ENCODE measurements at places on chromosomes 1 and 21.

DNA sequence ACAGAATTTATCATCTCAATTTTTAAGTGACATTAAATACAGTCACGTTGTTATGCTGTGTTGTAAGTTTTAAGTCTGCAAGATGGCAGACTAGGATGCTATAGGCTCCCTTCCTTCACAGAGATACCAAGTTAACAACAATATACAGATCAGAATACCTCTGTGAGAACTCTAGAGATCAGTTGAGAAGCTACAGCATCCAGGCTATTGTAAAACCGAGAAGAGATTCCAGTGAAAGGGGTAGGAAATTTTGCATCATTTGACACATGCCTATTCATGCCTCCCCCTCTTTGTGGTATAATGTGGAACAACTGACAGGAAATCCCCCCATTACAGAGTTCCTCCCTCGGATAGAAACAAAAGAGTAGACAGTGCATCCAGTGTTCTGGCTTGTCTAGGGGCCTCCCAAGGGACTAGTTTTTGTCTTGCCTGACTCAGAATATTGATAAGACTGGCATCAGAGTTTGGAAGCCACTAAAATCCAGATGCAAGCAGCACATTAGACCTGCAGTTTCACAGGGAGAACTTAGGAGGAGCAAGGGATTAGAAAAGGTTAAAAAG, 80.6 kb downstream of the LBR start:
- no peak for DNase-seq

- no peak for DNase-seq
Observed at GRCh38 chr1:221708076-221708571, 33.8 kb downstream of the DUSP10 start.

DNA sequence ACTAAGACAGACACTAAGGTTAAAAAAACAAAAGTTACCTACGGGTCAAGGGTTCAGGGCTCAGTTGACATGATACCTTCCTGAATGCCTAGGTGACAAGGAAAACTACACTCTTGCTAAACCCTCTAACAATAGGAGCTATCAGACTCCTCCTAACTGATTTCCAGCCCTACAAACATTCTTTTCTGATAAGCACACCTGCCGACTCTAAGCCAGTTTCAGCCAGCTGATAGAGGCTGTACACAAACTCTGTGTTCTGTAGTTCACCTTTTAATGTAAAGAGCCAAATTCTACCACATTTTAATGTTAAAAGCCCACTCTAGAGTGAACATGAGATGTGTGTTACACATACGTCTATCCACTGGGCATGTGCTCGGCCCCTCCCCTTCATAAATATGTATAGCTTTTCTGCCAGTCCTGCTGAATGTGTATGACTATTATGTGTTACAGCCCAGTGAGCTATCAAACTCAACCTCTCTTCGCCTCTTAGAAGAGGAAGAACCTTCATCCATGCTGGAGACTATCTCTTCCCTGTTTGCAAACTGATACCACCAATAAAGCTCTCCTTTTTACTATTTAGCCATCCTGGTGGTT, 40.0 kb upstream of the FAM163A start:
- DNase-seq: no peak

DNA sequence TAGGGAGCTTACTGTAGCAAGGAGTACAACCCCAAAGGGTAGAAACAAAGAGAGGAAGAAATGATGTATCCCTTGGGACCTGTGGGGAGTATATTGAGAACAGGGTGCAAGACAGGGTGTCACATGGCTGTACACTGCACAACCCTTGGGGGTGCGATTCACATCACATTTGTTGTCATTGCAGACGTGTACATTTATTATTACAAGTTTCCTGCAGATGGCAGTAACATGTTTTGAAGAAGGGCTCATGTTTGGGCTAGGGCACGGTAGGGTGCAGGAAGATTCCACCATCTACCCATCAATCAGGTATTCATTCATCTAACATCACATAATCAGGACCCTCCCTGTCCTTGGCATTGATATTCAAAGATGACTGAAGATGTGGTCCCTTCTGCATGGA, 62.5 kb downstream of the NDUFS5 start:
- no peak for DNase-seq

All from NCI-H2081 treated with DMSO at 0.1 percent for 48 hours (cell line).